Esophagus squamous epithelium (tissue), 5 donors: ENCODE measurements at places on chromosomes 13 and 19. TPM values are rescaled to one million over a fixed set of nuclear protein-coding genes. Genes with fewer than 3 reads are reported as not detected.

DNA sequence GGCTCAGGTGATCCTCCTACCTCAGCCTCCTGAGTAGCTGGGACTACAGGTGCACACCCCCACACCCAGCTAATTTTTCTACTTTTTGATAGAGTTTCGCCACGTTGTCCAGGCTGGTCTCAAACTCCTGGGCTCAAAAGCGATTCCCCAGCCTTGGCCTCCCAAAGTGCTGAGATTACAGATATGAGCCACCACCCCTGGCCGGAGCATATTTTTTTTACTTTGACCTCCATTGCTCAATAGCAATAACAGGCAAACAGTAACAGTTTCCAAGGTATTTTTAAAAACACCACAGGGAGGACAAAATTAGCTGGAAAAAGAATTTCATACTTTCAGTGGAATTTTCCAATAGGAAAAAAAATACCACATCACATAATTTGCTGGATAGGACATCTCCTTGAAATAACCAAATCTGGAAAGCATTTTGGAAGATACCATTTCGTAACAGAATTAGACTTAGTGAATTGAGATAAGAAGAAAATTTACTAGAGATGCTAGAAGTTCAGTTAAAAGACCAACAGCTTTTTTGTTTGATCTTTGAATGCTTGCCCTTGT, 5.2 kb downstream of the DUXA start:
- H3K27ac ChIP-seq = no peak overlapping the region
- no peaks in the 10 kb centered on the region for H3K36me3 ChIP-seq
- no peak for DNase-seq
- no peaks in the 10 kb centered on the region for H3K4me1 ChIP-seq

DNA sequence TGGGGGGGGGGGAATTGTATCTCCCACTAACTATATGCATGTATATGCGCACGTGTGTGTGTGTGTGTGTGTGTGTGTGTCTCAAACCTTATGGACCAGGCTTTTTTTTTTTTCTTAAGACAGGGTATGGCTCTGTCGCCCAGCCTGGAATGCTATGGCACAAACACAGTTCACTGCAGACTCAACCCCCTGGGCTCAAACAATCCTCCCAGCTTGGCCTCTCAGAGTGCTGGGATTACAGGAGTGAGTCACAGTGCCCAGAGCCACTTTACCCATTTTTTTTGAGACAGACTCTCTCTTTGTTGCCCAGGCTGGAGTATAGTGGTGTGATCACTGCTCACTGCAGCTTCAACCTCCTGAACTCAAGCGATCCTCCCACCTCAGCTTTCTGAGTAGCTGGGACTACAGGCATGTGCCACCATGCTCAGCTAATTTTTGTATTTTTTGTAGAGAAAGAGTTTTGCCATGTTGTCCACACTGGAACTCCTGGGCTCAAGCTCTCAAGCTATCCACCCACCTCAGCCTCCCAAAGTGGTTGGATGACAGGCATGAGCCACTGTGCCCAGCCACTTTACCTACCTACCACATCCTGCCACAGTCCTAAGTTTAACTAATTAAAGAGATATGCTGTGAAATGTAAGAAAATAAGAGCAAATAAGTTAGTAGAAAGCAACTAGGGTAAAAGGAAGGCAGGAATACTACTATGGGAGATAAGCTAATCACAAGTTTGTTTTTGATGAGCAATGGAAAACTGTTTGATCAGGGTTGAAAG, 2.4 kb downstream of the ZMYM5 start:
- H3K4me3 ChIP-seq = peak overlapping the region; percentile 92
- peaks cover 9% of the 10 kb centered on the region for H3K4me1 ChIP-seq
- H3K27ac ChIP-seq = peak overlapping the region; percentile 99
- DNase-seq = no peak

DNA sequence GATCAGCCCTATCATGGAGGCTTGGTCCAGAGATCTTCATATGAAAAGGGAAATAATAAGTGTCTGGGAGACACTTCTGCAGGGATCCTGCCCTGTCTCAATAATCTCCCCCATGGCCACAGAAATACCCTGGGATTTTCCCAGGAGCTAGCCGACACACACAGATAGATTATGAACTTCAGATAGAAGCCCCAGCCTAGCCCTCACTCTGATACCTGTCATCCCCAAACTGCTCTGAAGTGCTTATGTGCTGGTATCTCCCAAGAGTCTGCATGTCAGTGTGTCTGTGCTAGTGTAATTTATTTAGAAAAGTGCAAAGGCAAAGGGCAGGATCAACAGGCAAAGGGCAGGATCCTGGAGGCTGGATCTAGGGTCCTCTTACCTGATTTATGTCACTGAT, 38.7 kb upstream of the ZNF766 start:
- H3K36me3 ChIP-seq = peaks cover 10% of the 10 kb centered on the region
- H3K27ac ChIP-seq = no peak overlapping the region

- no peak overlapping the region for H3K27ac ChIP-seq
- DNase-seq = no peak
- H3K4me3 ChIP-seq = no peak overlapping the region
Observed at GRCh38 chr13:62613819-62614218, 1198.2 kb upstream of the PCDH20 start.

DNA sequence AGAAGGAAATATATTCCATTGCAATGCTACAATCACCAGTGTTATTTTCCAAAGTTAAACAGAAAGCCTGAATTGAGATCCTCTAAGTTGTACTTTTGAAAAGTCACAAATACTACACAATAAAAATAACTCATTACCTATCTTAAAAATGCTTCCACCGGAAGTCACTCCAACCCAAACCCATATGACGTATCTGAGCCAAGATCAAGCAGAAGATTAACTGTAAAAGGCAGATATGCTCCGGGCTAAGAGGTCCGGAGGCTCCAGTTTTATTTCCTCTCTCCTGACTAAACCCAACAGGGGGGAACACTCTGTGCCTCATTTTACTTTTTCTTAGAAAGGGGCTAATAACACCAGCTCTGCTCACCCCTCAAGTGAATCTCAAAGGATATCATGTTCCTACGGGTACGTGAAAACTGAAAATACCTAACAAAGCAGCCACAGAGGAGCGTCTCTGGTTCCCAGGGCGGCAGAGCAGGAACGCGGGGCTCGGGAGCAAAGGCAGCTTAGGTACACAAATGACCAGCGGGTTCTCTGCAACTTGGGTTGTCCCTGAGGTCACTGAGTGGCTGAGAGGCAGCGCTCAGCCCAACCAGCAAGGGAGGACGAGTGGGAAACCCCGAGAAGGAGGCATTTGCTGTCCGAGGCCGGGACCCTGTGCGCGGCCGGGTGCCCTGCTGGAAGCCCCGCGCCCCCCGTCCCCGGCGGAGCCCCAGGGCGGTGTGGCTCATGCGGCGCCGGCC, 750 bp downstream of the RAB20 start:
- H3K4me1 ChIP-seq = peaks cover 14% of the 10 kb centered on the region
- peaks cover 13% of the 10 kb centered on the region for H3K36me3 ChIP-seq
- peak overlapping the region; percentile 83 for H3K27ac ChIP-seq
- peak overlapping the region; percentile 79 for H3K4me3 ChIP-seq
- no peaks in the 10 kb centered on the region for H3K27me3 ChIP-seq

DNA sequence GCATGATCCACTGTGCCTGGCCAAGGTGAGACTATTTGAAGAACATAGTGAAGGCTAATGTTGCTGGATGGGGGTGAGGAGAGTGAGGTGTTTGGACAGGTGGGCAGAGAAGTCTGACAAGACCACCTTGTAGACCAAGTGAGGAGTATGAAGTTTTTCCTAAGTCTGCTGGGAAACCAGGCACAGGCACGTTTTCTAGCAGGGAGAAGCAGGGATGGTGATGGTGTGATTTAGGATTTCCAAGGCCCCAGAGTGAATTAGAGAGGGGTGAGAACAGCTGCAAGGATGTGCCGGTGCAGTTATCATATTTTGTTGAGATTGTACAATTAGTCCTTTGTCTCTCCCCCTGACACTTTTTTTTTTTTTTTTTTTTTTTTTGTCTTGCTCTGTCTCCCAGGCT, 5.6 kb upstream of the PKN1 start:
- H3K36me3 ChIP-seq = no peaks in the 10 kb centered on the region
- H3K4me1 ChIP-seq = peaks cover 10% of the 10 kb centered on the region
- DNase-seq = no peak
- H3K4me3 ChIP-seq = no peak overlapping the region
- no peak overlapping the region for H3K27ac ChIP-seq
- peaks cover 22% of the 10 kb centered on the region for H3K27me3 ChIP-seq

GRCh38 chr19:43782689-43783231, 2.0 kb upstream of the KCNN4 start:
- H3K4me3 ChIP-seq = no peak overlapping the region
- peaks cover 10% of the 10 kb centered on the region for H3K27me3 ChIP-seq
- no peaks in the 10 kb centered on the region for H3K36me3 ChIP-seq
- peaks cover 79% of the 10 kb centered on the region for H3K4me1 ChIP-seq

DNA sequence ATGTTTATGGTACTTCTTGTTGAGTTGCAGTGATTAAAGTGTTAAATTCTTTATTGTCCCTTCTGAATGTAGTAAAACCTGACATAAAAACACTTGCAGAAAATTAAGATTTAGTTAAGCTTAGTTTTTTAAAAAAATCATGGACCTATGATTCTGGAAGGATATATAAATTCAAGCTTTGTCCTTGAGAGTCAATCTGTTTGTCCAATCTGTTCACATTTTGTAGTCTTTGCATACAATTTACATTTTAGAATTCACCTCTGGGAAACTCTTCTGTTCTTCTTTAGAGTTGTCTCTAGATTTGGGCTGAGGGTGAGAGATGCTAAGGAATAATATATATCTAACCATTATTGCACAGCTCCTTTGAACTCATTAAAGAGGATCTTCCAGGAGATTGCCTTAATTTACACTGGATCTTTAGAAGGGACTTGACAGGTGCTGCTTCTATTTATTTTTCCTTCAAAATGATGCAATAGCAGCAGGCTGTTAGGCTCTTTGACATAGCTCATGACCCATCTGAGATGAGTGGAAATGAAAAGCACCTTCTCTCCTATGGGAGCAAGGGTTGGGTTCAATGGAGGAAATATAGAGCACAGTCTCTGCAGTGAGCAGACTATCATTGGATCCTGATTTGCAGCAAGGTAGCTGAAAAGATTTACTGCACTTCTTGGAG, 433.9 kb downstream of the GPC6 start:
- DNase-seq = no peak
- H3K4me3 ChIP-seq = no peak overlapping the region
- H3K36me3 ChIP-seq = no peaks in the 10 kb centered on the region
- H3K4me1 ChIP-seq = no peaks in the 10 kb centered on the region
- no peaks in the 10 kb centered on the region for H3K27me3 ChIP-seq
- no peak overlapping the region for H3K27ac ChIP-seq

DNA sequence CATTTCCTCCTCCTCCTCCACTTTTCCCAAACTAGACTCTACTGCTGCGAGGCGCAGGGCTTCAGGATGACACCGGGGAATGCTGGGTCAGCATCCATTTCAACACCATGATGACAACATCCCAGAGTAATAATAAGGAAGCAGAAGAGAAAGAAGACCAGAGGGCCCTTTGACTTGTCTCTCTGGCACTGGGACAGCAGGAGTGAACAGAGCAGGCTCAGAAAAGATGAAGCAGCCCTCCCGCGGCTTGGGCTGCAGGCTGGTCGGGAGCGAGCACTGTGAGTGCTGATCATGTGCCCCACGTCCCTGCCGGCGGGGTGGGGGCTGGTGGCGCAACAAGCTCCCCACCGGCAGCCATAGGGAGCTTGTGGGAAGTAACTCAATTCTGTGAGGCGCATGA, 30.5 kb downstream of the RANBP3 start:
- peak overlapping the region; percentile 67 for H3K27ac ChIP-seq
- no peaks in the 10 kb centered on the region for H3K27me3 ChIP-seq
- peaks cover 32% of the 10 kb centered on the region for H3K4me1 ChIP-seq
- DNase-seq = no peak
- H3K4me3 ChIP-seq = peak overlapping the region; percentile 7

GRCh38 chr13:40470660-40471059, 195.8 kb downstream of the FOXO1 start:
- H3K4me3 ChIP-seq = no peak overlapping the region
- DNase-seq = no peak
- peak overlapping the region; percentile 64 for H3K27ac ChIP-seq

- no peaks in the 10 kb centered on the region for H3K36me3 ChIP-seq
- H3K4me3 ChIP-seq = no peak overlapping the region
- DNase-seq = no peak
- H3K4me1 ChIP-seq = no peaks in the 10 kb centered on the region
Observed at GRCh38 chr13:63308549-63309165, 1893.0 kb upstream of the PCDH20 start.

GRCh38 chr13:109821103-109821502, 34.7 kb upstream of the IRS2 start:
- no peak for DNase-seq
- H3K27me3 ChIP-seq = peaks cover 10% of the 10 kb centered on the region
- no peak overlapping the region for H3K4me3 ChIP-seq
- H3K27ac ChIP-seq = no peak overlapping the region
- no peaks in the 10 kb centered on the region for H3K36me3 ChIP-seq

DNA sequence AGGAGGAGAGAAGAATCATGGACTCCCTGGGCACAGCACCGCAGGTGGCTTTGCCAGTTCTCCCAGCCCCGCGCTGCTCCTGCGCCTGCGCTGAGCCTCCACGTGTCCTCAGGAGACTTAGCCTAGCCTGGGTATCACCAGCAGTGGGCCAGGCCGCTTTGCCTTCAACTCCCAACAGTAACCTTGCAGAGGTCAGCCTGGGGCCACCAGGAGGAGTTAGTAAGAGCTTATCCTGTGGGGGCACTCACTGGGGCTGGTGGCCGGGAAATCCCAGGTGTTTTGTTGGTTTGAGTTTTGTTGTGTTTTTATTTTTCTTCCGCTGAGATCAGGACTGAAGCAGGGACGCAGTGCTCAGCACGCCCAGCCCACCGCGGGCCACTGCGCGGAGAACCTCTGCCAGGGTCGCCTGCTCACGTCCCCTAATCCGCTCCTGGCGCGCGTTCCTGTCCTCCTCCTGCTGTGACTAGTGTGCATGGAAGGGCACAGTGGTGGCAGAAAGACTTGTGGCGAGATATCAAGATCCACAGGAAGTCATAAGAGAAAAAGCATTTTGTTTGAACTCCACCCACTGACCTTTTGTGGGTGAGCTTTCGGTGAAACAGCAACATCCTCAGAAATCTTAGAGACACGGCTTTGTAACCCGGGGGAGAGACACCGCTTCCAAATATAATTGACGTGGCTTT, 207.4 kb upstream of the RFC3 start:
- no peak for DNase-seq
- H3K4me1 ChIP-seq = peaks cover 22% of the 10 kb centered on the region
- peak overlapping the region; percentile 82 for H3K27ac ChIP-seq
- H3K4me3 ChIP-seq = peak overlapping the region; percentile 58
- no peaks in the 10 kb centered on the region for H3K36me3 ChIP-seq
- H3K27me3 ChIP-seq = no peaks in the 10 kb centered on the region

GRCh38 chr19:12695997-12696365, 450 bp downstream of the FBXW9 start:
- H3K36me3 ChIP-seq = peaks cover 42% of the 10 kb centered on the region
- H3K4me1 ChIP-seq = peaks cover 17% of the 10 kb centered on the region
- no peak for DNase-seq
- H3K27ac ChIP-seq = no peak overlapping the region

The PBX4 gene
- total RNA-seq = 1.9 TPM

The BCKDHA gene
- 55.1 TPM for total RNA-seq

The RNF113B gene
- total RNA-seq = not detected

The IZUMO2 gene
- not detected for total RNA-seq

The POU4F1 gene
- total RNA-seq = not detected
